ENCODE measurements at places on chromosomes 7 and 10. TPM values are rescaled to one million over a fixed set of nuclear protein-coding genes. Genes with fewer than 3 reads are reported as not detected.

DNA sequence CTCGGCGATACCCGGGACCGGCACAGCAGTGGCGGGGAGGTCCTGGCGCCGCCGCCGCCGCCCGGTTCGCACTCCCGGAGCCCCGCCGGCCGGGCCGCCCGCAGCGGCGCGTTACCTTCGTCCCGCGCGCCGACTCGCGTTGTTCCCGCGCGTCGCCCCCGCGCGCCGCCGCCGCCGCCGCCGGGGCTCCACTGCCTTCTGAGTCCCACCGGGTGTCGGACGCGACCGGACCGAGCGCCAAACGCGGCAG lies at the start of gene EZH2:
Gene EZH2 (minus strand): TSS at position 243 of the 250 bp plus-strand sequence. CDS start 36,993 bp downstream, outside the sequence.
- no peak for DNase-seq
- no peaks in the 10 kb centered on the region for H3K27me3 ChIP-seq
- no peaks in the 10 kb centered on the region for H3K36me3 ChIP-seq
- peak within 1 kb of the TSS; percentile 74 for H3K4me3 ChIP-seq

GRCh38 chr10:46235705-46236545 lies 50.9 kb upstream of the ANTXRL start:
- H3K4me3 ChIP-seq, result no peak overlapping the region
- H3K36me3 ChIP-seq, result peaks cover 51% of the 10 kb centered on the region
- no peaks in the 10 kb centered on the region for H3K4me1 ChIP-seq
- no peak overlapping the region for H3K27ac ChIP-seq
- H3K27me3 ChIP-seq, result no peaks in the 10 kb centered on the region

DNA sequence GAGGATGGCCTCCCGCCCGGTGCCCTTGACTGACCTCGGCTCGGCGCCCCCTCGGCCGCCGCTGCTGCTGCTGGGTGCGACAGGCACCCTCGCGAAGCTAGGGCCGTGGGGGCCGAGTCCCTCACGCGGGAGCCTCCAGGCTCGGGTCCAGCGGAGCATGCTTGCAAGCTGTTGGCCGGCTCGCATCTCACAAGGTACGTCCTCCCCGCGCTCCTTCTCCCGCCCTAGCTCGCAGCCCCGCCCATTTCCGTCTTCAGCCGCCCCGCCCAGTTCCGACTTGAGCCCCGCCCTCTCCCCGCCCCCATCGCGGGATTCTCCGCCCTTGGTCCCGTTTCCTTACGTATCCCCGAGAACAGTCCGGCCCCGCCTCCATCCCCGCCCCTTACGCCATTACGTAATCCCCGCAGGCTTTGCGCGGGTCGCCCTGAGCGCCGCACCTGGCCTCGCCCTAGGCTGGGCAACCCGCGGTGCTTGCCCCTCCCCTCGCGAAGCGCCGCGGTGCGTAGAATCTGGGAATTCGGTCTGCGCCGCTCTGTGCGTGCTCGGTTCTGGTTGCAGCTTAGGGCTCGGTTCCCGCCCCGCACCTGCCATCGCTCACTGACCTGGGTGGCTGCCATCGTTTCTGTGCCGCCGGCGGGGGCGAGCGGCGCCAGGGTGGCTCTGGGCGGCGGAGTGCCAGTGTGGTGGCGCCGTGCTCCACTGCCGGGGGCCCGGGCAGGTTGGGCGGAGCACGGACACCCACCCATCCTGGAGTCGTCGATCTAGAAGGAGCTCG lies at the start of gene ABHD11:
Gene ABHD11 (minus strand): TSS at position 191 of the 775 bp plus-strand sequence. CDS start 32 bp downstream, at position 159.
- peaks cover 8% of the 10 kb centered on the region for H3K36me3 ChIP-seq
- H3K4me1 ChIP-seq, result peaks cover 24% of the 10 kb centered on the region
- peak; percentile 98 for DNase-seq
- H3K27ac ChIP-seq, result peak within 1 kb of the TSS; percentile 82
- peaks cover 27% of the 10 kb centered on the region for H3K27me3 ChIP-seq

- H3K4me3 ChIP-seq, result no peak overlapping the region
Measured at GRCh38 chr10:58642283-58642682, 129.6 kb downstream of the BICC1 start.

DYNC1I1 gene
- 2.5 TPM for total RNA-seq

RBAK gene
- 8.0 TPM for total RNA-seq

NRAP gene
- 0.05 TPM for total RNA-seq
